ENCODE measurements at places on chromosomes 3 and 15.

GRCh38 chr3:66980791-66981190 is 17.3 kb upstream of the KBTBD8 start:
- DNase-seq: no peak

DNA sequence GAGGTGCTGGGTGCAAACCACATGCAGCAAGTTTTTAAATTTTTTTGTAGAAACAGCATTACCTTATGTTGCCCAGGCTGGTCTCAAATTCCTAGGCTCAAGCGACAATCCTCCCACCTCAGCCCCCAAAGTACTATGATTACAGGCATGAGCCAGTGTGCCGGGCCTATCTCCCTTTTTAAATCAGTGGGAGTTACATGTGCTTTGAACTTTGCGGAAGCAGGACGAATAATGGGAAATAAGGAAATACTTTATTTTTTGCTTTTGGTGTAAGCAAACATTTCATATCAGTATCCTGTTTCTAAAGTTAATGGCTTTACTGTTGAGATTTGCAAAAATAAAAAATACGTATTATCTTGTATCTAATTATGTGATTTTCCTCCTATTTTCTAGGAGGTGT is 9.1 kb downstream of the NR1D2 start:
- DNase-seq: no peak

- DNase-seq: no peak
Observed at GRCh38 chr3:30918761-30919160, 24.3 kb upstream of the GADL1 start.

DNA sequence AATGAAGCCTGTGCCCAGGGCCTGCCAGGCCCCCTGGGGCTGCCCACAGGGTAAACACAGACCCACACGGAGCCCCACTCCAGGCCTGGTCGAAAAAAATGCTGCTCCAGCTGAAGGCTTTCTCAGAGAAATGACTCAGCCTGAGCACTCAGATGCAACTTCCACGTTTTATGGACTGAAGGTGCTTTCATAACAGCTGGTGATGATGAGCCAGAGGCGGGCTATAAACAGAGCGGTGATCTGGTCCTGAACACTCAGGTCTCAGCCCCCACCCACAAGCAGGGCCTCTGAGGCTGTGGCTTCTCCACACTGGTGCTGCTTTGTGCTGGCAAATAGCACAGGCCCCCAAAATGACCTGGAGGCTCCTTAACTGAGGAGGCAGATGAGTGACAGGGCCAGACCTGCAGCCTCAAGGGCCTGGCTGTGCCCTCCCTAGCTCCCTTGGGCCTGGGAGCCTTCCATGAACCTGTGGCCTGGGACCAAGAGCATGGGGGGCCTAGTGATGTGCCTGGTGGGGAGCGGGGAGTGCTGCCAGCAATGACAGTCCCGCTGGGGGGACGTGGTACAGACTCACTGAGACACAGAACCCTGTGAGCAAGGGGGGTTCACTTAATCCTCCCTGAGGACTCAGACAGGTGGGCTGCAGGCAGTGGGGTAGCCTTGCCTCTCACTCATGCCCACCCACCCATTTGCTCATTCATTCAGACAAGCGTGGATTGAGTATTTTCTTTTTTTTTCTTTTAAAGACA is 23.0 kb upstream of the FURIN start:
- peak; percentile 25 for DNase-seq

DNA sequence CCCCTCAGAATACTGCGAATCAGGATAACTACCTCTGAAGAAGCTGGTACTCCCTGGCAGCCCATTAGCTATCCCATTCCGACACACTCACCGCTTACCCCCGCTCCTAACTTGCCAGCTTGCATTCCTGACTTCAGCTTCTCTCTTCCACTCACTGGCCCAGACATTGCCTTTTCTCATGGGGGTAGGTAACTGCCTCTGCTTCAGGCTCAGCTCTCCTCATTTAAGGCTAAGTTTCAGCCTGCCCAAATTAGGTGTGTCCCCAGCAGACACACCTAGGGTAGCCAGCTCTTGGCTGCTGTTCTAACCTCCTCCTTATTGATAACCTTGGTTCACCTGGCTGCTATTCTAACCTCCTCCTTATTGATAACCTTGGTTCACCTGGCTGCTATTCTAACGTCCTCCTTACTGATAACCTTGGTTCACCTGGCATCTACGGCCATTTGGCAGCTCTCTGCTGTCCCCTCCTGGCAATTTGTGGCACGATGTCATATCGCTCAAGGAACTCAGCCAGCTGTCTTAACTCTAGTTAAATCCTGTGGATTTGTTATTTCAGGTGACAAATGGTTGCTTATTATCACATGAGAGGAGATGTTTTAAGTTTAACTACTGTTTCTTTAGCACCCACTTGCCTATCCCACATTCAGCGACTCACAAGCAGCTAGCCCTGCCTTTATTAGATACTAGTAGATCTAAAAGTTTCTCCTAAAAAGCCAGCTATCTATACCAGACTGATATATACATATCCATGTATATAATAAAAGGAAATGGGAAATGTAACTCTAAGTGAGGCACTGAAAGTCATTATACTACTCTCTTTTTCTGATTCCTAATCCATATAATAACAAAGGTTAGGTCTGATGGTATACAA is 106.5 kb upstream of the ACP3 start:
- DNase-seq: no peak

- DNase-seq: no peak
Observed at GRCh38 chr3:124809039-124809438, 78.1 kb downstream of the ITGB5 start.

DNA sequence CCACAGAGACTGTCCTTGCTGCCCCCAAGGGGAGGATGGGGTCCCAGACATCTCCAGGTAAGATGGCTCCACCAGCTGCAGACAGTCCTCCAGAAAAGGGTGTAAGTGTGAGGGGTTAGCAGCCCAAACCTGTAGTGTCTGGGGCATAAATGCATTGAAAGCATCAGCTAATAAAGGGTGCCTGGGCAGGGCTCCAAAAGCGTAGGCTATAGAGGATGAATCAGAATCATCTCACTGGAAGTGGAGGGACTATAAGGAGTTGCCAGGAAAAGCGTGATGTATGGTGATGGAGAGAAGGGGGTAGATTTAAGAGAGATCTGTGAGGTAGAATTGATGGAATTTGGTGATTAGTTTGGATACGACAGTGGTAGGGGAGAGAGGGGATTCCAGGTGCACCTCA is 79.9 kb upstream of the ONECUT1 start:
- DNase-seq: no peak

DNA sequence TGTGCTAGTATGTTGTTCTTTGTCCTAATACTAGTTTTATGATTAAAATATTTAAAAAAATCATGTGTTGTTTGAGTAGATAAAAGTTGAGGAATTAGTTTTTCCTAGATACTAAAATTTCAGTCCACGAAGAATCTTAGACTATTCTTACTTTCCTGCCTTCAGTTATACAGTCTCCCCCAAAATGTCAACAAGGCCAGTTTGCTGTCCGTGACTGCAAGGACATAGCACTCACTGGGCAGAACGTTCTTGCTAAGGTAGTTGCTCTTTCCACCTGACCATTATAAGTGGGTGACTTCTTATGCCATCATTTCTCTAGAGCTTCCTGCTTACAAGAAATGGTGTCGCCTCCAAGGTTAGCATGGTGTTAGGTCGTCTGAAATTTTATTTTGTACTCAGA is 32.8 kb downstream of the KAT2B start:
- DNase-seq: no peak

- DNase-seq: no peak
Observed at GRCh38 chr15:64045774-64046420, 388 bp downstream of the DAPK2 start.

GRCh38 chr15:63046917-63047760 is 4.6 kb downstream of the TPM1 start:
- DNase-seq: no peak

- DNase-seq: no peak
Observed at GRCh38 chr3:12878141-12878574, 36.8 kb upstream of the RPL32 start.

DNA sequence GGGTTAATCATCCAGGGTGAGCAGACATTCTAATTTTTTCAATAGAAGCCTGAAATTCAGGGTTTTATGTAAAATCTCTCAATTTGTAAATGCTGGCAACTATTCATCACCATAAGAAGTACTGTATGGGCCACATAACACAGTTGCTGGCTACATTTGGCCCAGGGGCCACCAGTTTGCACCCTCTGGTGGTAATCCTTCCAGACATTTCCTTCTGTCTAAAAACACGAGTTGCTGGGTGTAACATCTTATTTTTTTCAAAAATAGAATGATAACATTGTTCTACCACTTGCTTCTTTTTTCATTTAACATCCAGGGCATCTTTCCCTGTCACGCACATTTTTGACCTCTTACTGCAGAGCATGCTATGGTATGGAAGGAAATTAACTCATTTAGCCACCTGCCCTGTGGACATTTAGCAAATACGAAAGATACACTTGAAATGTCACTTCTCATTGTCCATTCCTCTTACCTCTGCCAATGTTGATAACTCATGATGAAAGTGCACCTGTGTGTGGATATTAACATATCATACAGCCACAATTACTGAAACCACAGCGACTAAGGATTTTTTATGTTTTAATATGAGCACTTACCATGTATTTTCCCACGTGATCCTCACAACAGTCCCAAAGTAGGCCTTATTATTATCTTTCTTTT is 117.5 kb upstream of the ARHGEF3 start:
- no peak for DNase-seq

DNA sequence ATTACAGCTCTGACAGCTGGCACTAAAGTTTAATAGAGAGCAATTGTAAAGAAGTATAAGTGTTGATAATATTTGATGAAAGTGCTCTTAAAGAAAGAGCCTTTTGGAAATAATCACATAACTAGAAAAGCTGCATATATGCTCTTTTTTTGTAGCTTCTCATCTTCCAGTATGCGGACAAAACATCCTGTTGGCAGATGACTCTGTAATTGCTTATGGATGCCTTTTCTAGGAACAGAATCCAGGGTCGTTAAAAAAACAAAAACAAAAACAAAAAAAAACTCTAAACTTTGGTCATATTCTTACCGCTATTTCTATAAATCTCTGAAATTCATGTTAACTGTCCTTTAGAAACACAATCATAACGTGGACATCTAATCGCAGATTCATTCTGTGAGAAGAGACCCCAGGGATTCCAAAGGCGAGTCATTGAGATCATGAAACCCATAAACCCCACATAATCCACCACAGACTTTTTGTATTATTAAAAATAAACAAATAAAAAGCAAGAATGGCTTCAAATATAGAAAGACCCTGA is 109.8 kb downstream of the EPHA3 start:
- no peak for DNase-seq

- DNase-seq: no peak
Observed at GRCh38 chr3:52794612-52795099, at the start of gene ITIH3. Gene ITIH3, plus strand, starts transcription at chr3:52794796. Its CDS starts 8 bp downstream, at chr3:52794804.

GRCh38 chr3:56019490-56020146 is 448.6 kb downstream of the ERC2 start:
- DNase-seq: no peak

GRCh38 chr3:117184574-117184973 is 475.0 kb downstream of the TUSC7 start:
- no peak for DNase-seq

DNA sequence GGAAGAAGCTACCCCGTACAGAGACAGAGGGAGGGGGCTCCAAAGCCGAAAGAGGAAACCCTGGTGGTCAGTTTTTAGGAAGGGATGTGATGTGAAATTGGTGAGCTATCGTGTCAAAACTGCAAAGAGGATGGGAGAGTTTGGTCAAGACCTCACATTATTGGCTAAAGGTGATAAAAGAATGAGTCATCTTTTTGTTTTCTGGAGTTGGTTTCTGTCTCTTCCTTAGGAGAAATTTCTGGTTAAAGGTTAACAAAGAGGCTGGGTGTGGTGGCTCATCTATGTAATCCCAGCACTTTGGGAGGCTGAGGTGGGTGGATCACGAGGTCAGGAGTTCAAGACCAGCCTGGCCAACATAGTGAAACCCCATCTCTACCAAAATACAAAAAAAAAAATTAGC is 217.8 kb upstream of the CBLB start:
- DNase-seq: no peak

- no peak for DNase-seq
Observed at GRCh38 chr3:155704771-155705559, 39.9 kb downstream of the PLCH1 start.

GRCh38 chr3:188620752-188621151 is 466.8 kb downstream of the LPP start:
- no peak for DNase-seq

- no peak for DNase-seq
Observed at GRCh38 chr15:74913041-74913440, 6.4 kb upstream of the FAM219B start.

DNA sequence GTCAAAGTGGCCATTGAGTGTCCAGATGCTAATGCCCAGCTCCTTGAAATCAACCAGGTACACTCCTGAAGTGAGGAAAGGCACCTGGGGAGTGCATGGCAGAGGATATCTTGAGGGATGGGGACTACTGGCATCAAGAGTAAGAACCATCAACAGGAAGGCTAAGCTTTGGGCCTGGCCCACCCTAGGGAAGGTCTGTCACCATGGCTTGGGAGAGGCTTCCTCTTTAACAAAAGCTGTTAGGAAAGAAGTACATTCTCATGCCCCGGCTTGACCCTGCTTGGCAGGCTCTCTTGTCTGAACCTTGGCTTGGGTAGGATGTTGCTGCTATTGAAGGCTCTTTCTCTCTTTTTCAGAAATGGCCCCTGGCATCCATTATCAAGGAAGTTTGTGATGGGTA is 43.7 kb upstream of the TUBGCP5 start:
- DNase-seq: no peak

- no peak for DNase-seq
Observed at GRCh38 chr3:158761350-158761749, 29.1 kb upstream of the RARRES1 start.

GRCh38 chr15:68187559-68187958 is 17.6 kb downstream of the CALML4 start:
- DNase-seq: no peak

- no peak for DNase-seq
Observed at GRCh38 chr15:31005660-31006059, 14.2 kb upstream of the MTMR10 start.

- no peak for DNase-seq
Observed at GRCh38 chr3:128232376-128233178, 79.3 kb downstream of the EEFSEC start.

GRCh38 chr15:36831125-36831903 is 251.9 kb downstream of the CDIN1 start:
- peak; percentile 40 for DNase-seq

GRCh38 chr3:46372492-46373359 is 2.0 kb downstream of the CCR5 start:
- no peak for DNase-seq

GRCh38 chr3:134086616-134087015 is 56.9 kb upstream of the SLCO2A1 start:
- no peak for DNase-seq

DNA sequence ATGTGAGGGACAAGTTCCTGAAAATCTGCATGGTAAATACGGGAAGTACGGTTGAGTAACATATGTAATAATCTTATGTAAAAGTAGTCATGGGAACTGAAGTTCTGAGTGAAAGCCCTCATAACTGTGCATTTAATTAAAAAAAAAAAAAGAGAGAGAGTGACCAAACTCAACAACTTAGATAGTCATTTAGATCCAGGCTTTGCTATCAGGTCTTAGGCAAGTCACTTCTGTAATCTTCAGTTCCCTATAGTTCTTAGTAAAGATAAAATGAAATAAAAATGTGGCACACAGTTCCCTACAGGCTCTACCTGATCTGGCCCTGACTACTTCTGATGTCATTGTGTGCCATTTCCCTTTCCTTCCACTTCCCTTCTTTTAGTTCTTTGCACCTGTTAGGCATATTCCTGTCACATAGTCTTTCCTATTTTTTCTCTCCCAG is 15.0 kb downstream of the RNF111 start:
- no peak for DNase-seq

- no peak for DNase-seq
Observed at GRCh38 chr3:105495021-105495420, 128.3 kb downstream of the ALCAM start.

- DNase-seq: no peak
Observed at GRCh38 chr3:141409940-141410241, 41.6 kb downstream of the ZBTB38 start.

Data from SW 1271 (cell line).